Kasumi-1 (cell line): ENCODE measurements at places on chromosomes 11 and 22.

- no peak for DNase-seq
These were observed 61.6 kb downstream of the OR10A6 start for GRCh38 chr11:7869467-7869866.

GRCh38 chr11:93295921-93296575 is 34.5 kb upstream of the DEUP1 start:
- no peak for DNase-seq

DNA sequence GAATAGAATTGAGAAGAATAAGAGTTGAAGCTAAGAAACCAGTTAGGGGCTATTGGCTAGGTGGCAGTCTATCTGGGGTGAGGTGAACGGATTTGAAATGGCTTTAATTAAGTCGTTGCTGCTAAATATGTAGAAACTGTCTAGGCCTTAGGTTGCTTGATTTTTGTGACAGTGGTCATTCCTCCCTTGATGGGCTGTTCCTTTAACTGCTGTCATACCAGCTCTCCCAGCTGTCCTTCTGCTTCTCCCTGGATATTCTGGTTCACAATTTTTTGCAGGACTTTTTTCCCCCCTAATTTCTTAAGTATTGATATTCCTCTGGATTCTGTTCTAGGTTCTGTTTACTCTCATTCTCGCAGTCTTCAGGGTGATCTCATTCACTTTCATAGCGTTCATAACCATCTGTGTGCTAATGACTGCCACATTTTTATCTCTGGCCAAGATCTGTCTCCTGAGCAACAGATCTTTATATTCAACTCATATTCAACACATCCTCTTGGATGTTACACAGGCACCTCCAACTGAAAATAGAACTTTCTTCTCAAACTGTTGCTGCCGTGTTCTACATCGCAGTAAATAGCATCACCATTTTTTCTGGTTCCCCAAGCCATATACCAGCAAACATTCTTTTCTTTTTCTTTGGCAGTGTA is 134.1 kb downstream of the UVRAG start:
- no peak for DNase-seq

DNA sequence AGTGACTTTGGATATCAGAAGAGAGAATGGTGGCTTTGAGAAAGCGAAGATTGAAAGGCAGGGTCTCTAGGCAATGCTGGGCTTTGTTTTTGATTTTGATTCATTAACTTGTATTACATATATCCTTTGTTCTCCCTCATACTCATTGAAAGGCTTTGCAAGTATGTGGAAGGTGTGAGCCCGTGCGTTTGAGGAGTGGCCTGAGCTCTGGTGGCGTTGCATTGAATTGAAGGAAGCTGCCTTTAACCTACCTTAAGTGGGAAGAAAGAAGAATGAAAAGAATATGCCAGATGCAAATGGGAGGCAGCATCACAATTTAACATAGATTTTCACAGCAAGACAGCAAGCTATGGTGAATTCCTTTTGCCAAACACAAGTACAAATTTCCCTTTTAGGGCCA is 6.7 kb downstream of the MMP7 start:
- DNase-seq, result no peak

DNA sequence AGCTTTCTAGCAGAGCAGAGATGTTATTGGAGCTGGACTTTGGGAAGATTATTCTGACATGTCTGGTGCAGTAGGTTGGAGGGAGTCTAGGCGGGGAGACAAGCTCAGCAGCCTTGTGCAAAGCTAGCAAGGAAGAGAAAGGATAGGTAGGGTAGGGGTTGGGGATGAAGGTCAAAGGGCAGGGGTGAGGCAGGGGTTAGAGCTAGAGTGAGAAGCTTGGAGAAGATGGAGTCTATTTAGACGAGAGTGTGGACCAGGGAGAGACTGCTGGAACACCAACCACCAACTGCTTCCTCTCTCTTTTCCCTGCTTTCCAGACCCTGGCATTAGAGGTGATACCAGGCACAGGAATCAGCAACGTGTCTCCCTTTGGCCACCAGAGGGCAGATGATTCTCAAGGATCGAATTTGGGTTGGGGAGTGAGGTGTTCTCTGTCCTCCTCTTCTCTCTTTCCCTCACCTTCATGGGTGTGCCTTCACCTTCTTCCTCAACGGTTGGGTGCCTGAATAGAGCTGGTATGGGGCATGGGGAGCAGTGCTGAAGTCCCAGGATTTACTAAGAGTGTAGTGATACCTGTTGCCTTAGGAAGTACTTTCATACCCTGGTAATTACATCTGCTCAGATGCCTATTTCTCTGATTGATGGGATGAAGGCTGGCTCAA is 1.8 kb upstream of the MARK2 start:
- peak; percentile 74 for DNase-seq

- no peak for DNase-seq
These were observed 32.0 kb downstream of the TRIM66 start for GRCh38 chr11:8650401-8650990.

- DNase-seq, result no peak
These were observed 2.4 kb downstream of the HPS4 start for GRCh38 chr22:26481112-26481693.

DNA sequence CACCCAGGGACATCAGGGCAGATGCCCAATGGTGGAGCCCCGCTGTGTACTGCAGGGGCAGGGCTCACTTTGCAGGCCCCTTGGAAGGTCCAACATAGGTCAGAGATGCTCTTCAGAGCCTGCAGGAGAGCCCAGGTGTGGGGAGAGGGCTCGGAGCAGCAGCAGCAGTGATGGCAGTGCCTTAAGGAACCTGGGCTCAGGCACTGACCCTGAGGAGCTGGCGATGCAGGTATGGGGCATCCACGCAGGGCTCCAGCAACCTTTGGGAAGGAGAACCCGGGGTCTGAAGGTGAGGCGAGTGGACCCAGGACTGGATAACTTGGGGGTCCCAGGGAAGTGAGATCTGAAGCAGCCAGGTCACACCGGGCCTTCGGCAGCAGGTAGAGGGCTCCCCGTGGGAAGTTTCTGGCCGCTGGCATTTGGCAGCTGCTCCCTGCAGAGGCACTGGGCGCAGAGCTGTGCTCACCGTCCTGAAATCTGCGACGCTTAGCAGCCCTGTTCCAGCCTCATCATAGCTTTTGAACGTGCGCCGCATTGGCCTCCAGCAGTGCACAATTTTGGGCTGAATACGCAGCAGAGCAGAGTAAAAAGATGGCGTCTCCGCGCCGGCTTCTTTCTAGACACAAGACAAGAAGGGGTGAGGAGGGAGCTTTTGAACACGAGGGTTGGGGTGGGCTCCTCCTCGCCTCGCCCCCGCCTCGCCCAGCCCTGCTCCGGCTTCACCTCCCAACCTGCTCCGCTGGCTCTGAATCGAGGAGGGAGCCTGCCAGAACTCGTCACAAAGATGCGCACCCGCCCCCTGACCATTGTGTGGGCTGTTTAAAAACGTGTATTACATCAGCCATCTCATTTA is 118.8 kb downstream of the MPPED1 start:
- no peak for DNase-seq

GRCh38 chr11:99568808-99569207 is 548.1 kb downstream of the CNTN5 start:
- DNase-seq, result no peak

GRCh38 chr22:42365111-42365865 is 66.9 kb downstream of the NFAM1 start:
- DNase-seq, result no peak

GRCh38 chr11:122159861-122160260 is 43.8 kb upstream of the BLID start:
- no peak for DNase-seq

DNA sequence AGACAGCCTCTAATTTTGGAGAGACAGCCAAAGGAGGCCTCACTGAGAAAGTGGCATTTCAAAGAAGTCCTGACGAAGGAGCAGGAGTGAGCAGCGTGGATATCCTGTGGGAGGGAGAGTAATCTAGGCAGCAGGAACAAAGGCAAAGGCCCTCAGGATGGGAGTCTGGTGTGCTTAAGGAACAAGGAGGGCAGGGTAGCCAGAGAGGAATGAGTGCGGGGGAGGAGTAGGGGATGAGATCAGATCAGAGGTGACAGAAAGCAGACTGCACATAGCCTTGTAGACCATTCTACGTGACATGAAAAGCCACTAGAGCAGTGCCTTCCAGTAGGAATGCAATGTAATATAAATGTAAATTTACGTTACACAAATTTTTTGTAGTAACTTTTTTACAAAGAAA is 5.6 kb downstream of the SLC36A4 start:
- DNase-seq, result no peak

DNA sequence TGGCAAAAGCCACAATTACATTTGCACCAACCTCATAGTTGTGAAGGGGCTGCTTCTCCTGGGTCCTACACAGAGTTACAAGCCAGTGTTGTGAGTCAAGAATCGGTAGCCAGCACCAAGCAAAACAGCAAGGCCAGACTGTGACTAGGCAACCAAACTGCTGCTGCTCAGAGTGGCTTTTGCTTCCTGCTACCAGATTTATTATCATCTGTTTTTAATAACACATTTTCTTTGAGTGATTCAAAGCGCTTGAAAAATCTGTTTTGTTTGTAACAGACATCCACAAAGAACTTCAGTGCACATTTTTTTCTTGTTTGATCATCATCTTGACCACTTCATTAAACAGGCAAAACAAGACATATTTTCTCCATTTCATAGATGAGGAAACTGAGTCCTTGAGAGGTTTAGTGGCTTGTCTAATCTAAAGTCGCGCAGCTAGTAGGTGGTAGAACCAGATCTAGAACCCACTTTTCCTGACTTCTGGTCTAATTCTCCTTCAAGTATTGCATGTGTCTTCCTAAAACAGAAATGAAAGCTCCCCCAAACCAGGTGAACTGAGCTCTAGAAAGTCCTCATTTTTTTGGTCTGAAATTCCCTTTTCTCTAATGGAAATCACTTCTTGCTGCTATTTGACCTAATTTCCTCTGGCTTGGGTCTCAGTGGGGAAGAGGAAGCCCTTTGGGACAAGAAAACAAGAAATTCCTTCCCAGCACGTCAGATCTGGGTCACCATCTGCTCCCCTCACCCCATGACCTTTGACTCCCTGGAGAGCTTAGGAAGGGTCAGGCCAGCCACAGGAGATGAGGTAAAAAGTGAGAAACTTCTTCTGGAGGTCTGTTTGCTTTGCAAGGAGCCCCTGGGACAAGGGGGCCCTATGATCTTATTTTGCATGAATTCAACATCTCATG is 39.9 kb downstream of the CWC15 start:
- DNase-seq, result no peak

DNA sequence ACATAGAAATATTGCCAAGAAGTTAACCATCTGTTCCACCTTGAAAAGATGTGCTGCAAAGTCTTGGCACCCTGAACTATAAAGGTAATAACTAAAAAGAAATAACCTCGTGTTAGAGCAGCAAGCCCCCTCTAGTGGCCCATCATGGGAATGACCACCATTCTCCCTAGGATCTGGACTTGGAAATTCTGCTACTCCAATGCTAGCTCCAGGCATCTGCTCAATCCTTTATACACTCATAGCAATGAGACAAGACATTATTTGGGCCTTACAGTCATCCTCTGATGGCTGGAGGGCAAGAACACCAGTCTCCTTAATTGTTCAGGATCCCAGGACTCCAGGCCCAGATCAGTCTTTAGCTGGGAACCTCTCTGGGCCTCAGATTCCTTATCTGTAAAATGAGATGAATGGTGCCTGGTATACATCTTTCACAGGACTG is 76.0 kb downstream of the CWC15 start:
- DNase-seq, result peak; percentile 59

GRCh38 chr11:87035976-87036583 is 1.7 kb upstream of the TMEM135 start:
- DNase-seq, result no peak

DNA sequence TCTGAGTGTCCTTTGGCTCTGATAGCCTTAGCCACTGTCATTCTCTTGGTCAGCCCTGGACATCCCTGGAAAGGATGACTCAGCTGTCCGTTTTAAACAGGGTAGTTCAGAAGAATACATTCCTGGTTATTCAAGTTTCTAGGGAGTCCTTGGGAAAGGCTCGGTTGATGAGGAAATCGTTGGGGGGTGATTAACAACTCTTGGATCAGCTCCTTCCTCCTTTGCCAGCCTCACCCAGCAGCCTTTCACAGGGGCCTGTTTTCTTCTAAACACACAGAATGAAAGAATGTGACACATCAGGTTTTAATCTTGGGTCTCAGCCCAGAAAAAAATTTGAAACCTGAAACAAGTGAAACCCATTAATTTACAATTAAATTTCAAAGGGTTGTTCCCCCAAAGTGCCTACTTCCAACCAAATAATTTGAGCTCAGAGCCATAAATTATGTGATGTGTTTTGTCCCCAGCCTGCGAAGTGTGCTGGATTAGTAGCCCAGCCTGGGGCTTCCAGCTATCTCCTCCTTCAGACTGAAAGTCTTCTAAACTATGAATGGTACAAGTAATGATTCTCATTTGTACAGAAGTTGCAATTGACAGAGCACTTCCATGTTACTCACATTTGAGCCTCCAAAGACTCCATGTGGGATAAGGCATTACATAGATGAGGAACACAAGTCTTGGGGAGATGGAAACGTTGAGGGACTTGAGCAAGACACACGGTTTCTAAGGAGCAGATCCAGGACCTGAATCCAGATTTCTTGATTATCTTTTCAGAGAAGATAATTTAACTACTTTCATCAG is 19.3 kb upstream of the MRGPRX2 start:
- DNase-seq, result no peak

DNA sequence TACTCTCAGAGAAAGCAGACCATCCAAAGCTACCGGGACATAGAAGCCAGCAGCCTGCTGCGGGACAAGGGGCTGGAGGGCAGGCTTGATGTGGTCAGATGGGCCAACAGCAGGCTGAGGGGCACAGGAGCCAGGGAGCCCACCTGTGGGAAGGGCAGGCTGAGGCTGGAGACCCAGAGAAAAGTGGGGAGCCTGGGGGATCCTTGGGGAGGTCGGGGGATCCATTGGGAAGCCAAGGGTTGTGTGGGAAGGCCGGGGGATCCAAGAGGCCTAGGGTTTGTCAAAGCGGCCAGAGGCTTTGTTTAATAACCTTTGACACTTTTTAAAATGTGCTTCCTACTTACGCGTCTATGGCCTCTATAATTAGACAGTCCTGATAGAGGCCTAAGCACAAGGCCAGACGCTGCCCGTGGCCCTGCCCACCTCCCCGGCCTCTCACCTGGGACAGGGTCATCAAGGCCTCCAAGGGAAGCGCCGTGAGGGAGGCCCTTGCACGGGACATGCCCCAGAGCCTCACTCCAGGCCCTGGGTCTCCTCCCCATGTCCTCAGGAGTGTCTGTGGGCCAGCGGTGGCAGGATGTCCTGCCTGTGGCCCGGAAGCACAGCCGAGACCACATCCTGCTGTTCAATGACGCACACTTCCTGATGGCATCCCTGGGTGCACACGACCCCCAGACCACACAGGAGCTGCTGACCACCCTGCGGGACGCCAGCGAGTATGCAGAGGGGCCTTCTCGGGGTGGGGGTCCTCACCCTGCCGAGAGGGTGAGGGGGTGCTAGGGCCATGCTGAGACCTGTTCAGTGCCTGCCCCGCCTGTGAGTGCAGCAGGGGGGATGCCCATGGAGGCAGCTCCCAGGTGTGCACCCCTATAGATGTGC is 8.6 kb upstream of the GTSE1 start:
- peak; percentile 35 for DNase-seq
